ENCODE measurements at places on chromosomes 11 and 22.

GRCh38 chr11:117121176-117121575 is 22.9 kb upstream of the PAFAH1B2 start:
- DNase-seq: no peak

- DNase-seq: peak; percentile 84
Measured at GRCh38 chr11:33857933-33858371, 33.9 kb downstream of the LMO2 start.

GRCh38 chr11:76592961-76593360 is 77.6 kb downstream of the LRRC32 start:
- no peak for DNase-seq

DNA sequence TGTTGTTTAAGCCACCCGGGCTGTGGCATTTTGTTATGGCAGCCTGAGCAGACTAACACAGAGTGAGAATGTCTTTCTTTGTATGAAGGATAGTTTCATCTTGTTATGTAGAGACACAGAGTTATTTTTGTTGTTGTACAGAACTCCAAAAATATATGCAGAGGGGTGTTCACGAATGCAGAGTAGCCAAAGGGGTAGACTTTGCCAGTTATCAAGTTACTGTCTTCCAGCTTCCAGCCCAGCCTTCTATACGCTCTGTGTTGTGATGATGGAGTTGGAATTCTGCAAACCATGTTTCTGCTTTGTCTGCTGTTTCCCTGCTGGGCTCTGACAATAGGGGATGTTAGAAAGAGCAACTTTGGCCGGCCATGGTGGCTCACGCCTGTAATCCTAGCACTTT is 44.1 kb downstream of the RPS6KA4 start:
- no peak for DNase-seq

GRCh38 chr11:20112291-20113148 is 47.8 kb downstream of the DBX1 start:
- DNase-seq: no peak

Measured in type B pancreatic cell (in vitro differentiated cells).